Amniotic stem cell (primary cell): ENCODE measurements at places on chromosomes 7 and 10.

GRCh38 chr7:880450-880849, 4.1 kb downstream of the GET4 start:
- DNase-seq, result no peak

GRCh38 chr7:157627646-157628045, 290.8 kb downstream of the DNAJB6 start:
- DNase-seq, result no peak

DNA sequence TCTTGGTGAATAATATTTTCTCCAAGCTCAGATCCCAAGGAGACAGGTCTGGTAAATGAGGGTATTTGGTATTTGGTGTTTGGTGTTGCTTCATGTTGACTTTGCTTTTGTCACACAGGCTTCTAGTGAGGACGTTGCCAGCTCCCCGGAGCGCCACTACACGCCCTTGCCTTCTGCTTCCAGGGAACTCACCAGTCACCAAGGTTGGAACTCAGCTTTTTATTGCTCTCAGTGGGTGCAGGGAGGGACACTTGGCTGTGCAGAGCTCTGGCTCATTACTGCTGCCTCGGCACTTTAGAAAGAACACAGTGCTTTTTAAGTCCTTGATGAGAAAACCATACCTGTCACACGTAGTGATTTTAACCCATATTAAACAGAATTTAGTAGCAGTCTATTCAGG, 892.9 kb downstream of the LRMDA start:
- DNase-seq, result no peak

GRCh38 chr10:95877881-95878280, 29.9 kb upstream of the CC2D2B start:
- DNase-seq, result no peak

DNA sequence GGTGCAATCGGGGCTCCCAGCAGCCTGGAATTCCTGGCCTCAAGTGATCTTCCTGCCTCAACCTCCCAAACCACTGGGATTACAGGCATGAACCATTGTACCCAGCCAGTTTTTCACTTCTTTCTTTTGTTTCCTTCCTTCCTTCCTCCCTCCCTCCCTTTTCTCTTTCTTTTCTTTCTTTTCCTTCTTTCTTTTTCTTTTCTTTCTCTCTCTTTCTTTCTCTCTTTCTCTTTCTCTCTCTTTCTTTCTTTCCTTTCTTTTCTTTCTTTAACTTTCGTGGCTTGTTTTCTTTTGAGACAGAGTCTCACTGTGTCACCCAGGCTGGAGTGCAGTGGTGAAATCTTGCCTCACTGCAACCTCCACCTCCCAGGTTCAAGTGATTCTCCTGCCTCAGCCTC, 12.3 kb downstream of the ORAI2 start:
- DNase-seq, result no peak
